ENCODE measurements at places on chromosomes 3 and 15. TPM values are rescaled to one million over a fixed set of nuclear protein-coding genes. Genes with fewer than 3 reads are reported as not detected.

DNA sequence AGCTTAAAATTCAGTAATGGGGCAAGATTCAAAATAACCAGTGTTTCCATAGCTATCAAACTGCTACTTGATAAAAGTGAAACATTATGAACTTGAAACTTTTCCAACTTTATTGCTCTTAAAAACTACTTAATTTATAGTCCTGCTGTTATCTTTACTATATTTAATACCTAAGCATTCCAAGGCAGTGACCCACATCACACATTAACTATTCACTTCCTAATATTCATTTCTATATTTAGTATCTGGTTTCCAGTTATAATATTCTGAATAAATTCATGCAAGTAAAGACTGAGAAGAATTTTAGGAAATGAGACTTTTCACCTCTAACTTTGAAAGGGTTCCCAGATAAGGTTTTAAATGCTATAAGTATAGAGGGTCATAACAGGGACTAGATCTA is 64.9 kb downstream of the UACA start:
- no peak for DNase-seq

GRCh38 chr3:53511246-53511645 is 16.8 kb downstream of the CACNA1D start:
- DNase-seq: peak; percentile 27

The MAP6D1 gene
- 2.1 TPM for total RNA-seq

The PLSCR4 gene
- 26.6 TPM for total RNA-seq

GRCh38 chr15:99603828-99604227 is 38.0 kb downstream of the MEF2A start:
- no peak for DNase-seq

Measured in ureter (tissue), 1 donor.